Frontal cortex (tissue), 4 donors: ENCODE measurements at places on chromosomes 4 and X.

DNA sequence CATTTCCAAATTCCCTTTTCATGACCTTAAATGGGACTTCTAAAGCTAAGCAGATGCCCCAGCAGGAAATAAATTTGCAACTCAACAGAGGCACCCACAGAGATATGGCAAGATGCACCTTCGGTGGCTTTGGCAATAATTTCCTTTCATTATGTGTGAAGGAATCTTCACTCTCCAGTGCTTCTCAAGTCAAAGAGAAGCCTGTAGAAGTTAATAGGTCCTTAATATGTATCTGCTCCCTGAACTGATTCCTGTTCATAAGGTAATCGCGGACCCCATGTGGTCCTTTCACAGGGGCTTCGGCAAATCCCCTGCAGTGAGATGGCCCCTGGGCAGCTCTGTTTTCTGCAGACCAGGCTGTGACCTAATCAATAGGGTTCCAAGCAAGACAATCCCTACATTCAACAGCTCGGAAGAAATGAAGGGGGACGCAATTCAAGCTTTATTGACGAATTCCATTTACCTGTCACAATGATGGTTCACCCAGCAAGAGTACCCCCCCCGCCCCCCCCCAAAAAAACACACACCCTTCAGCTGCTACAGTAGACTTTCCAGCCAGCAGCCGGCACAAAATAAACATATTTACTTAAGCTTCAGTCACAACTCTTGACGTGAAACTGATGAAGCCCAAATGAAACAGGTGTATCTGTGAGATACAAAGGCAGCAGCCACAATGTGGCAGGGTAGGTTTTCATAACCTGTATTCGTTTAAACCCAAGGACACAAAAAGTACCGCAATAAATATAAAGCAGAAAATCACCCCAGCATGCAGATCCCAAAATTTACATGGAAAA lies 35.3 kb downstream of the FAT1 start:
- no peak for DNase-seq

- DNase-seq, result no peak
Measured at GRCh38 chr4:80812145-80812544, 218.4 kb upstream of the BMP3 start.

- no peak for DNase-seq
Measured at GRCh38 chr4:152666946-152667345, 12.9 kb downstream of the TMEM154 start.

DNA sequence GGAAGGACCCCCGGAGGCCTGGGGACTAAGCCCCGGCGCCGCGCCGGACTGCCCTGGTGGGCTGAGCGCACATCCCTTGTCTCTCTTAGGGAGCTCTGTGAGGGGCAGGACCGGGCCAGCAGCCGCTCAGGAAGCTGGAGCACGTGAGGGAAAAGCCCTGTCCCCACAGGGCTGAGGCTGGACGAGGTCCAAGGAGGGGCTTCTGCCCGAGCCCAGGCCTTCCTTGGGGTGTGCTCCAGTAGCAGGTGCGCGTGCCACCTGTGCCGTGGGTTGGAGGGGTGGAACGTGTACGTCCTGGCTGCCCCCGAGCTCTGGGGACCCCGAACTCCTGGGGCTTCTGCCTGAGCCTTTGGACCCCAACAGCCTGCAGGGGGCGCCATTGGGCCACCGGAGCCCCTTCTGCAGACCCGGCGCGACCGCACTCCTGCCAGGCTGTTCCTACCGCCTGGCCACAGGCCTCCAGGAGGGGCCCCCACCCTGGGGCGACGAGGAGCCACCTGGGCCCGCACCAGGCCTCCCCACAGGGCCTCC lies 27.2 kb downstream of the TACC3 start:
- DNase-seq, result peak; percentile 90

DNA sequence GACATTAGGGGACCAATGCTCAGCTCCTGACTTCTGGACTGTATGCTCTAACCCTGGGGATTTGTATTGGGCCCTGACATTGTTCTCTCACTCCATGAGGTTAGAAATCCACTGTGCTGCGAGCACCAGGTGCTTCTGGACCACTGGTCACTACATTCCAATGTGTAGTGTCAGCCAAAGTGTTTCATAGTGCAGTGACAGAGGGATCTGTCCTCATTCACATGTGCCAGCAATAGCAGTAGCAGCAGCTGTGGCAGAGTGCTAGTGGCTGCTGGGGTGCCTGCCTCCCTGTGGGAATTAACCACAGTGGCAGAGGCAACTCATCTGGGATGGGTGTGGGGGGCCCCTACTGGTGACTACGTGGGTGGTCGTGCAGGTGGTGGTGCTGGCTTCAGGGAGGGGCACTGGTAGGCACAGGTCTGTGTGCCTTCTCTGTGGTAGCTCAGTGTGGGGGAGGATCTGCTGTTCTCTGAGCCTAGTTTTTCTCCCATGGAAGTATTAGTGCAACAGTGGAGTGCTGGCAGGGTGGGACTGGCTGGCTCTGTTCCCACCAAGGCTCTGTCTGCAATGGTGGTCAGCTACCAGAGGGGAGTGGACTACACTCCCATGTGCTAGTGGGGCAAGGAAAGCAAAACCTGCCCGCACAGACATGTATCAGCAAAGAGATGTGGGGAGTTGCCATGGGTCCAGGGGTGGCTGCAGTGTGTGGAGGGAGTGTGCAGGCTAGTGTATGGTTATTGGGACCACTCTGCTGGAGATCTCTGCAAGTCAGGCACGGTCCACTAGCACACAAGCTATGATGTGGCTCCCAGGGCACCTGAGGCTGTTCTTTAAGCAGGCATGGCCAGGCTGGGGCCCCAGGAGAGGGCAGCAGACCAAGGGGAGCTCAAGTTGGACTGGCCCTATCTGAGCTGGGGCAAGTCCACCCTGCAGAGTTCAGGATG lies 78.5 kb downstream of the SCLT1 start:
- DNase-seq, result no peak

- no peak for DNase-seq
Measured at GRCh38 chr4:10983268-10983667, 298.7 kb upstream of the CLNK start.

- no peak for DNase-seq
Measured at GRCh38 chr4:137266511-137266910, 265.8 kb downstream of the PCDH18 start.
